HFF-Myc (cell line): ENCODE measurements at places on chromosomes 7 and 10.

- no peak for DNase-seq
These were observed 237.5 kb upstream of the TCF7L2 start for GRCh38 chr10:112712536-112712935.

DNA sequence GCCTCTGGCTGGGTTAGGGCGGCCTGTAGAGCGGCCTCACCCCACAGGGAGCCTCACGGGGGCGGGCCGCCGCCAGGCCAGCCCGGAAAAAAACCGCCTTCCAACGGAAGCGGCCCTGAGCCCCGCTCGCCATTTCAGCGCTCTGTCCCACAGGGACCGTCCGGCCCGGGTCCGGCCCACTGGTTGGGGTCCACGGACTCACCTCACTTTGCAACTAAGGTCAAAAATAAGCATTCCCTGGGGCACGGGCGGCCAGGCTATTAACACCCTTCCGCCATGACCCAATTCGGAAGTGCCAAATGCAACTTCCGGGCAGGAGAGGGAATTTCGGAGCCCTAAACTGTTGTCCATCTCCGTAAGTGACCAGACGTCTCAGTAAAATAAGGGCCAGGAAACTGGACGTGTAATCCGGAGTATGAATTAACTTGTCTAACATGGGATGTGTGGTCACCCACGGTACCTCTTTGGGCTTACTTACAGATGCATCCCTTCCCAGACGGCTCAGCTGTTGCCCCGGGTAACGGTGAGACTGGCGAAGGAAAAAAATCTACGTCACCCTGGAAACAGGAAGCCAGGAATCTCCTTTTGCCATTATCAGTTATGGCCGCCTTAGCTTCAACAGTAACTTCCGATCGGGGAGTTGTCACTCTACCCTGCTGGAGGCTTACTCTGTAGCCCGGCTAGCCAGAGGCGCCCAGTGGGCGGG is at the start of gene BBIP1:
TSS of gene BBIP1 (minus strand) at position 538 of the 706 bp plus-strand sequence. CDS start 1,023 bp downstream, outside the sequence.
- DNase-seq, result peak; percentile 99

GRCh38 chr7:159329818-159330378 is 185.2 kb upstream of the VIPR2 start:
- no peak for DNase-seq

GRCh38 chr7:158422887-158423560 is 164.6 kb downstream of the PTPRN2 start:
- DNase-seq, result no peak

DNA sequence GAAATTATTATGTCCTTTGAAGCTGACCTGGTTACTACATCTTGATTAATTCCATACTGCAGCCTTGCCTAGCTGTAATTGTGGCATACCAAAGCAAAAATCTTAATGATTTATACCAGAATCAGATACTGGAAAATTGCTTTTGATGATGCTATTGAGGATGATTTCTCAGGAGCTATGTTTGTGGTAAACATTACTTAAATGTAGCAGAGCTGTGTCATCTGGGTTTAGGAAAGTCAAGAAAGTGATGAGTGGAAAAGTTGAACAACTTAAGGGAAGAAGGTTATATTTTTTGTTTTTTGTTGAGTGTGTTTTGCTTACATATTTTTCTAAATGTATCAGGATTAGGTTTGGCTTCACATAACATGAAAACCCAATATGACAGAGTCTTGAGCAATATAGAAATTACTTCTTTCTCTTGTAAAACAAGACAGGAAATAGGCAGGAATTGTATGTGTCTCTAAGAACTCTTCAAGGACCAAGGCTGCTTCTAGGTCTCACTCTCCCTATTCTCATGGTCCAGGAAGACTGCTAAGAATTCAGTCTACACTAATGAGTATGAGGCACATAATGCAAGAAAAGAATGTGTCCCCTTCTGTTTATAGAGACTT is 87.6 kb upstream of the MTPN start:
- DNase-seq, result no peak

DNA sequence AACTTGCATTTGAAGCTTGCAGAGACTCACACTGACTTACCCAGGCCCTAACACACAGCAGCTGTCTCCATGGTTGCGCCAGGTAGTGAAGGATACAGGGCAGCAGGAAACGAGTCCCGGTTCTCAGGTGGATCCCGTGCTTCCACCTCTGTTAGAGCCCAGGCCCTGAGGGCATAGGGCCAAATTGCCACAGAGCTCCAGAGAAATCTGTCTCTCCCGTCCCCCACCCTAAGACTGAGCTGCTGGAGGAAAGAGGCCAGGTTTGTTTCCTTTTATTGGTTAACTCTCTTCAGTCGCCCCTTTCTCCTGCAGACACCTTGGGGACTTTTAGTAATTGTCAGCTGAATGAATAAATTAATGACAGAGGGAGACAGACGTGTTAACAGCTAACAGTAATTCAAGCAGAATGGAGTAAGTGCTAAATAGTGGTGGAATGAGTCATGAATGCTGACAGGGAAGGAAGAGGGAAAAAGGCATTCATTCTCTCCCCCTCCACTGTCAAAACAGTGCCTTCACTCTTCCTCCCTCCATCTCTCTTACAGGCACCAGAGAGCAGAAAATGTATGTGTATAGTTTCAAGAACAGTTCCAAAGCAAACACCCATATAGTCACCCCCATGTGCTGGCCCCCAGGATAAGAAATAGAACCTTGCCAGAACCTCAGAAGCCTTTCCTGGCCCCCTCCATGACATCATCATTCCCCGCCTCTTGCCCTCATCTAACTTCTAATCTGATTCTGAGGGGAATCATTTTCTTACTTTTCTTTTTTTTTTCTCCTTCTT is 16.8 kb upstream of the DLG5 start:
- DNase-seq, result no peak

GRCh38 chr7:152521420-152522337 is 85.9 kb upstream of the KMT2C start:
- no peak for DNase-seq

DNA sequence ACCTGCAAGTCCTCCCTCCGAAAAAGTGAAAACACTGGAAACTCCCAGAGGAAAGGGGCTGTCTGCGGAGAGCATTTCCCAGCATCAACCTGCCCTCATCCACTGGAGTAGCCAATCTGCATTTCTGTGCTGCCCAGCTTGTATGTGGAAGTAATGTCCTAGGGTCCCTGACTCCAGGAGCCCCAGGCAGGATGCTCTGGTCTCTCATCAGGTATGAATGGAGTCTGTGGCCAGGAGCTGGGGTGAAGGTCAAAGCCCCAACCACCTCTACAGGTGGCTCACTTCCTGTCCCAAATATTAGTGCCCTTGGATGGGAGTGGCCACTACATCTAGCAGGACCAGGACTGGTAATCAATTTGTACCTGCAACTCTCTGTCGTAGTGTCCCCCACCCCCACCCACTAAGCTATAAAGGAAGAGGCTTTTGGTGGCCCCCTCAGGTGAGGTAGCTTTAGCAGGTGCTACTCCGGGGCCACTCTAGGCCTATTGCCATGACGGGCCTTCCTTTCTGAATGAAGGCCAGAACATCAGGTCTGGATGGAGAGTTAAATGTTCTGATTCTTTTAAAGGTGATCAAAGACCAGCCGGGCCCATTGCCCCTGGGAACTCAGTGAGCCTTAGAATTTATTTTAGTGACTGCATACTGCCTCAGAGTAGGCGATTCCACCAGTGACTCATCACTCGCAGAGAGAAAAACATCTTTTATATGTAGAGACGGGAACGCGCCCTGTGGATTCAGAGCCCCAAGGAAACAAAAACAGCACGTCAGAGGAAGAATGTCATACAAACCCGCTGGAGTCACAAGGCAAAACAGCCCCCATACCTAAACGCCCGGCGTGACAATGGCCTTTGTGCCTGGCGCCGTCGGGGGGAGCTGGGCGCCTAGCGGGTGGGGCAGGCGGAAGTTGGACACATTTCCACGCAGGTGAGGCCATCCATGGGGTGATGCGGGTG is 13.0 kb downstream of the EN2 start:
- no peak for DNase-seq

GRCh38 chr7:22173685-22174573 is 183.0 kb downstream of the RAPGEF5 start:
- no peak for DNase-seq

GRCh38 chr10:33893506-33893905 is 559.0 kb upstream of the NRP1 start:
- DNase-seq, result no peak

- no peak for DNase-seq
These were observed 14.3 kb downstream of the KLF6 start for GRCh38 chr10:3770611-3771110.

GRCh38 chr7:79282070-79282694 is 171.3 kb downstream of the MAGI2 start:
- DNase-seq, result peak; percentile 76

- DNase-seq, result no peak
These were observed 65.4 kb upstream of the MXI1 start for GRCh38 chr10:110141871-110142635.

- no peak for DNase-seq
These were observed 148.4 kb downstream of the MAD1L1 start for GRCh38 chr7:2084331-2084730.

DNA sequence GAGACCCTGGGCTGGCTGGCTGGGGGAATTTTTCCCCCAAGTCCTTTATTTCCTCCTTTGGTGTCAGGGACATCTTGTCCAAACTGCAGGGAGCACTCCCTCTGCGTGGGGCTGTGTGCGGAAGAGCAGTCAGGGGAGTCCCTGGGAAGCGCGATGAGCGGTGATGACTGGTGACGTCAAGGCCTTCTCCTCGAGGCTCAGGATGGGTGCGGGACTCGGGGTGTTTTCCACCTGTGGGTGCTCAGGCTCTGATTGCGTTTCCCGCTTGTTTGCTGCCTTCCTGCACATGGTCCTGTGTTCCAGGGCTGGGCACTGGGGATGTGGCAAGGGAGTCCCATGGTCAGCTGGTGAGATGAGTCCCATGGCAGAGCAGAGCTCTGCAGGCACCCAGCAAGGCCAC is 101.2 kb downstream of the DOCK1 start:
- DNase-seq, result no peak
